Stimulated activated CD8-positive, alpha-beta memory T cell treated with anti-CD3 and anti-CD28 coated beads, Interleukin-4, amount 100 ng/mL, for 48 hours (primary cell): ENCODE measurements at places on chromosomes 2 and 18.

GRCh38 chr2:223114170-223114569 lies 62.2 kb downstream of the KCNE4 start:
- no peak for DNase-seq

DNA sequence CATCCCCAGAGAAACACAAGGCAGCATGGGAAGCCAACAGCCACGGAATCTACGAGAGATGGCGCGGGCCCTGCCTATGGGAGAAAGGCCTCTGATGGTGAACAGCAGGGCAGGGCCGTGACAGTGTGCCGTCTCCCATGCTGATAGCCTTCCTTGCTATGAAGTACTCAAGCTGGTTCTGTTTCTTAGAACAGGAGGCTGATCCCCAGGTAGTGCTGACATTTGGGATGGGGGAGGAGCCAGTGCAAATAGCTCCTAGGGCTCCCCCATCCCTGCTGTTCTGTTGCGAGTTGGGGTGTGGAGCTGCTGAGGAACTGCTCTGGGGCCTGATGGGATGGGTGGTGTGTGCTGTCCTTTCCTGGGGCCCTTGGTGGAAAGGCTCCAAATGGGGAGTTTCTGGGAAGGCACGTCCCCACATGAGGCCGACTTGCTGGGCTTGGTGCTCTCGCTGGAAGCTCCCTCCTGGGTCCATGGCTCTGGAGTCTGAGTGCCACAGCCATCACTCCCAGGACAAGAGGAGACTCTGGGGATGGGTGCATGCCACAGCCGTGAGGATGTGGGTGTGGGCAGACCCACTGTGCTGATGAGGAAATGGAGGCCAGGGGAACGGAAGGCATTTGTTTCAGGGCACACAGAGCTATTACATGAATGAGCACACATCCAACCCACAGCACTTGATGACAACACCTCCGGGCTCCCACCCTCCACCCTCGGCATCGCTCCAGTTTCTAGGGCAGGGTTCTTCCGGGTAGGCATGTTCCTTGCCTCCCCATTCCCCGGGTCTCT lies 246.8 kb downstream of the HDAC4 start:
- no peak for DNase-seq

DNA sequence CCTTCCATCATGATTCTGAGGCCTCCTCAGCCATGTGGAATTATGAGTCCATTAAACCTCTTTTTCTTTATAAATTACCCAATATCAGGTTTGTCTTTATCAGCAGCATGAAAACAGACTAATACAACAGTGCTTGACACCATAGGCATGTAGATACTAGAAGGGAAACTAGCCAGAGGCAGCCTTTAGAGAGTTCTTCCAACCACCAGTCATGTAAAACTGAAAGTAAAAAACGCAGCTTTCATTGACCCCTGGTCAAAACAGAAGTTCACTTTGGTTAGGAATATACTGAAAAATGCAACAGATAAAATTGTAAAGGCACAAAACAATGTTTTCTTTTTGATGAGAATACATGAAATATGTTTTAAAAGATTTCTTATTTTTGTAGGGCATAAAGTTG lies 122.8 kb upstream of the L3MBTL4 start:
- no peak for DNase-seq

DNA sequence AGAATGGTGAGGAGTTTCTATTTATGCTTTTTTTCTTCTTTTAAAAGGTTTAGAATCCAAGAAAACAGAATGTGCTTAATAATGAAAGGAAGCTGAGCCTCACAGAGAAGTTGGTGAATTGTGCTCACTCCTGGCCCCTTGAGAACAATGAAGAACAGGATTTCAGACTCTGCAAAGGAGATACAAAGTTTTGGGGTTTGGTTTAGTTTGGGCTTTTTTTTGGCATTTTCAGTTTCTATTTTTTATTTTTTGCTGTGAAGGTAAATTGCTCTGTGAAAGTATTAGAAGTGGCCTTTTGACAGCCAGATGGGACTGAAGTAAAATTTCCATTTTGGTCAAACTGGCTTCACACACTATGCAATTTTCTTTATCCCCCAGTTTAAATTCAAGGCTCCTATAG lies 247.3 kb upstream of the GYPC start:
- DNase-seq: no peak

GRCh38 chr2:181978351-181979150 lies 7.1 kb upstream of the PPP1R1C start:
- no peak for DNase-seq

- DNase-seq: no peak
Observed at GRCh38 chr2:172765662-172766061, 30.0 kb downstream of the RAPGEF4 start.

- DNase-seq: no peak
Observed at GRCh38 chr18:13502585-13502984, 223.8 kb downstream of the FAM210A start.

GRCh38 chr2:212959471-212960117 lies 191.8 kb downstream of the IKZF2 start:
- no peak for DNase-seq

DNA sequence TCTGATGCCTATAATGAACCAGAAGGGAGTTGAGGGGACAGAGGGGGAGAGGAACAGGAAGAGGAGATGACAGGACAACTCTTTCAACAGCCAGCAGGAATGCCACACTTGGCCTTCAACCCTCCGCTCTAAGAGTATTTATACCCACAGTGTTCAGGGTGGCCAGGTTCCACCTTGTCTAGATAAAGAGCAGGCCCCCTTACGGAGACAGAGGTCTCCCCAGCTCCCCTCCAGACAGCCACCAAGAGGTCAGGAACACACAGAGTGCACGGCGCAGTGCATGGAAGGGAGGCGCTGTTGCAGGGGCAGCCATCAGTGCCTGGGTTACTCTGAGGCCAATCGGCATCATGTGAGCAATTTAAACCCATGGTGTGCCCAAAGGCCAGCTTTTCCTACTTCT lies 176.9 kb downstream of the SMAD7 start:
- DNase-seq: no peak

DNA sequence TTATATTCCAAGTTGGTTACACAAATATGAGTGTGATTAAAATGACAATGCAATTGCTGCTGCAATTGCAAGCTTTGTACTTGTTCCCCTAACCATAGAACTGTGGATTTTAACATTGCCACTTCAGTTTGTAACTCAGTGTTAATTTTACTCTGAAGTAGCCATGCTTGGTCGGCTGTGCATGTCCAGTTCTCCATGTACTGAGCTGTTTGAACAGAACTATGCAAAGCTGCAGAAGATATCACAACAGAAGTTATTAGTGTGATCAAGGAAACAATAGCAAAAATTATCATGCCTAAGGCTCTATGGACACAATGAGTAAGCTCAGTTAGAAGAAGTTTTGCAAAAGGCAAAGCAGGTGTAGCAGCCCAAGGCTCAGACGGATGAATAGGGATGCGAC lies 45.3 kb downstream of the CXCR4 start:
- no peak for DNase-seq

- no peak for DNase-seq
Observed at GRCh38 chr2:237321746-237322145, 92.2 kb downstream of the COL6A3 start.

- DNase-seq: no peak
Observed at GRCh38 chr2:233926806-233927205, 9.6 kb downstream of the TRPM8 start.

- DNase-seq: no peak
Observed at GRCh38 chr18:741931-742512, 29.6 kb upstream of the ENOSF1 start.

DNA sequence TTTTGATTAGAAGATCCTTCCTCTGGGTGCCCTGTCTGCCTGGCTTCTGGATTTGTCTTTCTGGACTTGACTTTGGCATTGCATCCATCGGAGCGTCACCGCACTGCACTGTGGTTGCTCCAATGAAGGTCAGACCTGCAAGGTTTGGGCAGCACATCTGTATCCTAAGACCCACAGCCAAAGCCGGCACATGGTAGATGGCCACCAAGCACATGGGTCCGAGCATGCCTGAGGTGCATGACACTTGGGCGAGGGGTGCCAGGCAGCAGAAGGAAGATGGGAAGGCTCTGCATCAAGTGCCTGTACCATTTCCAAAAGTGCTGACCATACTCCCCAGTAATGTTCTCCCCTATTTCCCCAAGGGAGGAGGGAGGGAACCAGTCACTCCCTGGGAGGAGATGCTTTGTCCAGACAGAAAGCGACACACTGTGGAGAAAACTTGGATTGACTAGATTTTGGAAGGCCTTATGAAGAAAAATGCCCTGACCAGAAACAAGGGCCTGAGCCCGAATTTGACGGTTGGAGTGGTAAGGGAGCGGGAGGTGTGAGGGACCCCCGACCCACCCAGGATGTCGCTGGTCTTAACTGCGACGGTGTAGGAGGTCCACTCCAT lies 149.9 kb downstream of the LOXHD1 start:
- no peak for DNase-seq

DNA sequence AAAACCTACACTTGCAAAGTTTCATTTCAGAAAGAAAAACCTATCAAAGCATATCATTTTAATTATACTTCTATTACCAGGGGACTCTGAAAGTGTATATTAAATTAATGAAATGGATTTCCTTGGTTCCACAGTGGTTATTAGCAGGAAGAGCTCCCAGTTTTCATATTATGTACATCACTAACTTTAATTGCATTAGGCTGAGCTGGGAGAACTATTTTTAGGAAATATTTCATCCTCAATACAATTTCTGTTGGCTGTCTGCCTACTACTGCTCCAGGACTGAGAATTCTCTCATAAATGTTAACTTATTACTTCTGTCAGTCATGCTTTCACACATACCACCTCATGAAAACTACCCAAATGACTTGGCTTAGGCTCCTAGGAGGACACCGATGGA lies 301.4 kb downstream of the CMPK2 start:
- no peak for DNase-seq

- no peak for DNase-seq
Observed at GRCh38 chr2:201158111-201158929, 24.6 kb upstream of the CASP10 start.

DNA sequence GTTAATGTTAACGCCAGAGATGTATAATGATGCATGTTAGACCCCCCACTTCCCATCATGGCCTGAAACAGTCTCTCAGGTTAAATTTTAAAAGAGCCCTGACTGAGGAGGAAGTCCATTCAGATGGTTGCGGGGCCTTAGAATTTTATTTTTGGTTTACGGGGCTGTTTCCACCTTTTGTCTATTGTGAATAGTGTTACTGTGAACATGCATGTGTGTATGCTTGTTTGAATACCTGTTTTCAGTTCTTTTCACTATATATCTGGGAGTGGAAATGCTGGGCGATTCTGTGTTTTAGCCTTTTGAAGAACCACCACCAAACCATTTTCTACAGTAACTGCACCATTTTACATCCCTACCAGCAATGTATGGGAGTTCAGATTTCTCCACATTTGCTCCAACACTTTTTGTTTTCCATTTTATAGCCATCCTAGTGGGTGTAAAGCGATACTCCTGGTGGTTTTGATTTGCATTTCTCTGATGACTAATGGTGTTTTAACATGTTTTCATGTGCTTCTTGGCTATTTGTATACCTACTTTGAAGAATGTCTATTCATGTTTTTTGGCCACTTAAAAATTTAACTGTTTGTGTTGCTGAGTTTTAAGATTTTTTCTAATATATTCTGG lies 133.0 kb downstream of the MYO3B start:
- DNase-seq: no peak

DNA sequence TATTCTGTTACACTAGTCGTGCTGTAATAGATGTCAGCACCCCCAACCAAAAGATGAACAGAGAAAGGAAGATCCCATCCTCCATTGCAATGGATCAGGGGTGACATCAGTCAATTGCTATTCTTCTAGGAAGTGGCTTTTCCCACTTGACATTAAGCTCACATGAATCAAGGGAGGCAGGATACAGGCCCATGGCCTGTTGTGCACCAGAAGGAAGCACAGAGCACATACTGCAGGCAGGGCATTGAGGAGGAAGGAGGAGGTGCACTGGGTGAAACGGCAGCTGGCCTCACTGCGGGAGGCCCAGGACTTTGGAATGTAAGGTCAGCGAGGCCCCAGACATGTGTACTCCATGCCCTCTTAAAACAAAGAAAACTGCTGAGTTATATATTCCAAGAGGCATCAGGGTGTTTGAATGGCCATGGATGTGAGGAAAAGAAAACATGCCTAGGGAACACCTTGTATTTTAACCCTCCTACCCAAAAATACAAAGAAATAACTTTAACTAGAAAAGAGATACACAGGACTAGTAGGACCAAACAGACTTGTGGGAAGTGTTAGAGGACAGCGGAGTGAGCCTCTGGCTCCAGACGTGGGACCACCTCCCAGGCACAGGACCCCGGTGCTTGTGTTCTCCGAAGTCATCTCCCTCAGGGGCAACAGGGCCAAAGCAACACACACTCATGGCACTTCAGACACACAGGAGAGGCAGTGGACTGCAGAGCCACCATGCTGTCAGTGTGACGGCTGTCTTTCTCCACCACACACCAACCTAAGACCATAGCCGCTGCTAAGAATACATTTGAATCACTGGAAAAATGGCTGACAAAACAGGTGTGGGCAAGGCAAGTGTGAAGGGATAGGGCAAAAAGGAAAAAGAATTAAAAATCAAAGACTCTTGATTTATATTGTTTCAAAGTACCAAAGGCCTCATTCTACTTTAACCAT lies 51.4 kb upstream of the RIOK3 start:
- DNase-seq: no peak

DNA sequence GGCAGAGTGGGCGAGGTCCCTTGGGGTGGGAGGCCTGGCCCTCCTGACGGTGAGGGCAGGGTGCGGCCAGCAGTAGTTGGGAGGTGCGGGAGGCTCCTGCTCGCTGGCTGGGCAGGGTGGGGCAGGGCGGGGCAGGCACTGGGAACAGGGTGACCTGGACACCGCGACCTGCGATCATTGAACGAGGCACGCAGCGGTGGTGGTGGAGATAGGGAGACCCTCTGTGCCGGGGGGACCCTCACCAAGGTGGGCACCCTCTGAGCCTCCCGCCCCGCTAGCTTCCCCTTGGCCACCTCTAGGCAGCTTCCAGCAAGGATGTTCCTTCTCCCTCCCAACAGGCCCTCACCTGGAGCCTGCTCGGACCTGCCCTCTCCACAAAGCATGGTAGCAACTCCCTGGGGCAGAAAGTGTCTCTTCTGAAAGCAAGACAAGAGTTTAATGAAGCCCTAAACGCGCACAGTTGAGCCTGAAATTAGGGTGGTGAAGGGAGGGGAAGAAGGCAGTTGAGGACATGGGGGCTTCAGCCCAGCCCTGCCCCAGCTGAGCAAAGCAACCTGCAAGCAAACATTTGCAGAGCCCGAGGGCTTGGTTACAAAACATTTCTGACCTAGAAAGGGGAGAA lies 15.4 kb upstream of the FOSL2 start:
- no peak for DNase-seq

- DNase-seq: peak; percentile 37
Observed at GRCh38 chr2:26521054-26521912, 43.4 kb upstream of the OTOF start.

DNA sequence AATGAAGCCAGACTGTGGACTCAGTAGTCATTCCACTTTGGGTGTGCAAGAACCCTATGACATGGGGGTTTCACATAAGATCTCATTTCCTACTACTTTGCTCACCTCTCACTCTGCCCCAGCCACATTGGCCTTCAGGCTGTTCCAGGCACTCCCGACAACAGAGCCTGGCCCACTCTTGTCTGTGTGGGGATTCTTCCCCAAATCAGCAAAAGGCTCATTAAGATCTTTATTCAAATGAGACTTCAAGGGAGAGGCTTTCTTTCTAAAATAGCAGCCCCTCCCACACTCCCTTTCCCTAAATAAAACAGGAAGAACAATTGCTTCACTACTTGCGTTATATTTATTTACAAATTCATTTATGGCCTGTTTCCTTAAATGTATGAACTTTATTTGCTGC lies 3.5 kb upstream of the CDC42EP3 start:
- no peak for DNase-seq
